Coronary artery (tissue), 2 donors: ENCODE measurements at places on chromosomes 11 and 22.

DNA sequence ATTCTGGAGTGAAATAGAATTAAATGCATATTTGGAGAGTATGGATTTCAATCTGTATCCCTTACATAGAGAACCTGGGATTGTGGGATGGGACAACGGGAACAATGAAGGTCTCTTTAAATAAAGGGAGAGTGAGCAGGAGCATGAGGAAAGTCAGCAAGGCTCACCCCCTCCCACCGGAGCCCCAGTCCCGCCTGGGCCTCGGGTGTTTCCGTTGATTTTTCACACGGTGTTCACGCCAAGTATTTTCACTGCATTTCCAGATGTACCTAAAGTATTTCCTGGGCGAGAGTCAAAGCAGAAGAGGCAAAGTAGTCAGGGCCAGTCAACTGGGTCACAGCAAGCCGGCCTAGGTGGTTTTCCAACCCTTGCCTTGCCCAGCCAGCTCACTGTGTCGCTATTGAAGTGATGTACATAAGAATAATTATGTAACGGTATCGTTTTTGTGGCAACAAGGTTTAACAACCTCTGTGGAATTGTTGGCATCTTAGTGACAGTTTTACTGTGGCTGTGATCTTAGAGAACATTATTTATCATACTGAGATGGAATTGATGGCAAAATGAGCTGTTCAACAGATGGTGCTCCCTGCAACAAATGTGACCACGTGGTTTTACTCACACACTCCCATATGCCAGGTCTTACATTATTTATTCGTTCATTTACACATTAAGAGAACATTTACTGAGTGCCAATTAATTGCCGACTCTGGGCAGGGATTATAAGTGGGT lies 177.3 kb downstream of the ADAMTS15 start:
- DNase-seq: peak; percentile 49

GRCh38 chr11:119432484-119433357 lies 9.7 kb upstream of the THY1 start:
- DNase-seq: no peak

DNA sequence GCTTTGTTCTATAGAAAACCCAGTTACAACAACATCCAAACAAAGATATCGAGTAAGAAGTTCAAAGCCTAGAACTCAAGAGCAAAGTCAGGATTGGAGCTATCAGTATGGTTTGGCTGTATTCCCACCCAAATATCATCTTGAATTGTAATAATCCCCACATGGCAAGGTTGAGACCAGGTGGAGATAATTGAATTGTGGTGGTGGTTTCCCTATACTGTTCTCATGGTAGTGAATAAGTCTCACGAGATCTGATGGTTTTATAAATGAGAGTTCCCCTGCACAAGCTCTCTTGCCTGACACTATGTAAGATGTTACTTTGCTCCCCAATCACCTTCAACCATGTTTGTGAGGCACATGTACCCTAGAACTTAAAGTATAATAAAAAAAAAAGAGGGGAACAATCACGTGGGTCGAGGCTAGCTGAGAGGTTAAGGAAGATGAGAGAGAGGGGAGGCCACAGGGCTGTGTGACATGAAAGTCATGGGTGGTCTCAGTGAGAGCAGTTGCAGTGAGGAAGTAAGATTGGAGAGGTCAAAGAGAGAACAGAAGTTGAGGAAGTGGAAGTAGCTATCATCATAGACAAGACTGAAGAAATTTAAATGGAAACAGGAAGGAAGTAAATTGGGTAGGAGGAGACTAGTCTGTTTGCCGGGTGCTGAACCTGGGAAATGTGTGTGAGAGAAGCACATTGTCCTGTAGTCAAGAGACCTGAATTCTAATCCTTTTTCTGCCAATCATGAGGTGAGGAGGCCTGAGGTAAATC lies 80.1 kb upstream of the CD44 start:
- no peak for DNase-seq

DNA sequence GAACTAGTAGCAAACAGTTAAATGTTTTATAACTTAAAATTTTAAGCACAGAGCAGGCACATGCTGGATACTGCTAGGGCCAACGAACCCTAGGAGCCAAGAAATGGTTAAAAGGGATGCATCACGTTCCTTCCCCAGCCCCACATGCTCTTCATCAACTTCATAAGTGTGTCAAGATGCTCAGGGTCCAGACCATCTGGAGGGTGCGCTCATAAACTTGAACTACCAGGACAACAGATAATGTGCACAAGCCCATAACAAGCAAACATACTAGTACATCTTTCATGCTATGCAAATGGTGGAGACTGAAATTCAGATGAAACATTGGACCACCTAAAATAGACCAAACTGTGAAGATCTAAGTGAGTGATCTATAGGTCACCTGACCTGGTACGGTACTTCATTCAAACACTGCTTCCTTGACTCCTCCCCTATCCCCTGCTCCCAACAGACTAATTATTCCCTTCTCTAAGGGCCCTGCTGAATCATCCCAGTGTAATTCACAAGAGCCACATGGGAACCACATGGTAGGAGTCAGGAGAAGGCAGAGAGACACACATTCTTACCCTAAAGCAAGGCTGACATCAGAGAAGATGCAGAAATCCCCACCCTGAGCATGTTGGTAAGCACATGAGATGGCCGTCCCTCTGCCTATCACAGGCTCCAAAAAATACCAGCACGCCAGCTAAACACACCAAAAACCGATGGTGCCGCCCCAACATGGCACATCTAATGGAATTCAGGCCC lies 83.9 kb downstream of the ETS1 start:
- no peak for DNase-seq

DNA sequence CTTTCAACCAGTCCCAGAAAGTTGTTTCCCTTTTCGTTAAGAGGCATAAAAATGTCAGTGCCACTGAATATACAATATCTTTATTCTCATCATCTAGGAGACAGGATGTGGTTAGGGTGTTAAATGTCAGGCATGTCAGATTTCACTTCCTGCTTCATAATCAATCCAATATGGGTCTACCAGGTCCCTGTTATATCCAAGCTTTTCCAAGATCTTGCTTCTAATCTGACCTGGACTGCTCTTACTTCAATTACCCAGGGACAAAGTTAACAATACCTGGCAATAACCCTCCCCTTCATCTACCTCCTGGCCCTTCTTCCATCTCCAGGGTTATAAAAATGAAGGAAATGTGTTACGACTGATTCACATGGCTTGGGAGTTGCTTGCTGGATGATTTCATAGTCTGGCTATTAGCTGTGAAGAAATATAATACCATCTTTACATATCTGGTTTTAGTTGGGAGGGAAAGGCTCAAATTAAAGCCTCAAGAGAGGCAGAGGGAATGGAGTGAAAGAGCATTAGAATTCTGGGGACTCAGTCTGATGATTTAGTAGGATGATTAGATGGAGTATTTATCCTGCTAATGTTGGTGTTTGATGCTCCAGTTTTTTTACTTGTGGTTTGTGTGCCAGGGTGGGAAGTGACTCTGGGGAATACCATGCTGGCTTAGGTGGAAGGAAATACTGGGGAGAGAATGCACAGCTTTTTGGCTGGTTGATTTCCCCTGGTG lies 534.3 kb downstream of the ETS1 start:
- DNase-seq: no peak

DNA sequence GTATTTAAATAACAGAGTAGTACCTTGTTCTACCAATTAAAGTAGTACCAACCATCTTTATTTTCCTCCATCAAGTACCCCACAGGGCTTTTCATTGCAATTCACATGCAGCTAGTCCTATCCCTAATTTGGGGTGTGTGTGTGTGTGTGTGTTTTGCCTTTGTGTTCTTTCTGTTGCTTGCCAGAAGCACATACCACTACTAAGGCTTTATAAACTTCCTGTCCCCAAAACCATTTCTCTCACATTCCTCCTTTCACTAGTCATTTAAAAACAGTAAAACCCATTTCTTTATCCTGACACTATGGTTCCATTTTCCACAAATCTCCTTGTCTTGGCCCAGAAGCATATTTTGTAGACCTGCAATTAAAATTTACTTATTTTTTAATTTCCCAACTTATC lies 54.6 kb downstream of the SLC36A4 start:
- DNase-seq: no peak

- no peak for DNase-seq
These were observed 12.6 kb downstream of the KCNQ1OT1 start for GRCh38 chr11:2687223-2687530.

GRCh38 chr11:65586676-65587075 lies 8.9 kb downstream of the KCNK7 start:
- DNase-seq: no peak

- no peak for DNase-seq
These were observed 6.2 kb downstream of the PICALM start for GRCh38 chr11:86062719-86063118.

DNA sequence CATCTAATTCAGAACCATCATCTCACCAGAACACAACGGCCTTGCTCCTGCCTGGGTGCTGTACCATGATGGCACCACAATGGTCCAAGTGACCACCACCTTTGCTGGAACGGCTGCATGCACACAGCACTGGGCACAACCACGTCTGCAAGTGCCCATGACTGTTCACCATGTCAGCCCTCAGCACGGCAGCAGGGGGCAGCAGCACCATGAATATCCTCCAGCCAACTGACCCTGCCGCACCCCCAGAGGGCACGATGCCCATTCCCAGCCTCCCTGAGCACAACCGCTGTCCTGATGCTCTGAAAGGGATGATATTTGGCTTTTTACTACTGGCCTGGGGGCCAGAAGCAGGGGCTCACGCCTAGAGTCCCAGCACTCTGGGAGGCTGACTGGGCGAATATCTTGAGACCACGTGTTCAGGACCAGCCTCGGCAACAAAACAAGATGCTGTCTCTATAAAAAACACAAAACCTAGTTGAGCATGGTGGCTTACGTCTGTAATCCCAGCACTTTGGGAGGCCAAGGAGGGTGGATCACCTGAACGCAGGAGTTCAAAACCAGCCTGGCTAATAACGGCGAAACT lies 25.7 kb downstream of the DRD4 start:
- no peak for DNase-seq

DNA sequence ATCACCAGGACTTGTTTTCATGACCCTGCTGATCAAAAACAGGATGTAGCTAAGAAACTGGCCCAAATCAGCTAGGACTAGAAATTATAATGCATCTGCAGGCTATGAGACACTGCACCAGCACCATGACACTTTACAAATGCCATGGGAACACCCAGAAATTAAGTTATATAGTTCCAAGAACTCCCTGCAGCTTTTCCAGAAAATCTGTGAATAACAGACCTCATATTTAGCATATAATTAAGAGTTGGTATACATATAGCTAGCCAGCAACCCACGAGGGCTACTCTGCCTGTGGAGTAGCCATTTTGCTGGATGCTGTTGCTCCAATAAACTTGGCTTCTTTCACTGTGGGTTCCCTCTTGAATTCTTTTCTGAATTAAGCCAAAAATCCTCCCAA lies 101.0 kb downstream of the PGR start:
- no peak for DNase-seq

GRCh38 chr22:27768027-27768653 lies 33.4 kb downstream of the MN1 start:
- no peak for DNase-seq
